ENCODE measurements at places on chromosomes 6 and 20.

DNA sequence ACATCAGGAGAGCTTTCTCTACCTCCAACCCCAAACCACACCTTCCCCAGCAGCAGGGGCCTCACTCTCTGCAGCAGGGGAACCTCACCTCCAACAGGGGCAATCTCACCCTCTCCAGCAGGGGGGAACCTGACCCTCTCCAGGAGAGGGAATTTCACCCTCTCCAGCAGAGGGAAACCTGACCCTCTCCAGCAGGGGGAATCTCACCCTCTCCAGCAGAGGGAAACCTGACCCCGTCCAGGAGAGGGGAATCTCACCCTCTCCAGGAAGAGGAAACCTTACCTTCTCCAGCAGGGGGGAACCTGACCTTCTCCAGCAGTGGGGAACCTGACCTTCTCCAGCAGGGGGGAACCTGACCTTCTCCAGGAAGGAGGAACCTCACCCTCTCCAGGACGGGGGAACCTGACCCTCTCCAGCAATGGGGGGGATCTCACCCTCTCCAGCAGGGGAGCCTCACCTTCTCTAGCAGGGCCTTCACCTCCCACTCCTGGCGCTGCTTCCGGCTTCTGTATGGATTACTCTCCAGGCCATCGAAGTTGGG lies 3.1 kb downstream of the B3GALT4 start:
- no peak for DNase-seq

DNA sequence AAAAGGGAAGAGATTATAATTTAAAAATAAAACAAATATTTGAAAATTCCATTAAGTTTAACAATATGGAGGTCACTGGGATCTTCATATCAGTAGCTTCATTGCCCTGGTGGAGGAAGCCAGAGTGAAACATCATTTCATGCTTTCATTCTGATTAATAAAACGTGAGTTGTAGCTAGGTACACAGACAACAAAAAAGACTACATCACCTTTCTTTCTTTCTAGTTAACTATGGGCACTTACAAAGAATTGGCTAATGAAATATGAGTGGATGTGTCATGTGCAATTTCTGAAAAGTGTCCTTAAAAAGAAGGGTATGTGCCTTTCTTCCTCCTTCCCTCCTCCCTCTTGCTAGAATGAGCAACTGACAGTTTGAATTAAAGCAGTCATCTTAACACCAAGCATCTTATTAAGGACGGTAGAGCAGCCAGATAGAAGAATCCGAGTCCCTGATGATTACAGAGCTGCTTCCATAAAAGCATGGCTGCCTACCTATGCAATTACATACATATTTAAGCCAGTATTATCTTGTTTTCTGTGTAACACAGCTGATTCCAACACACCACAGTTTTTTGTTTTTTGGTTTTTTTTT lies 3.4 kb downstream of the SERAC1 start:
- no peak for DNase-seq

GRCh38 chr6:34556031-34556471 lies at the start of gene SPDEF:
SPDEF (minus strand) TSS chr6:34556329; CDS start chr6:34544455, 11,874 bp downstream.
- DNase-seq = no peak

DNA sequence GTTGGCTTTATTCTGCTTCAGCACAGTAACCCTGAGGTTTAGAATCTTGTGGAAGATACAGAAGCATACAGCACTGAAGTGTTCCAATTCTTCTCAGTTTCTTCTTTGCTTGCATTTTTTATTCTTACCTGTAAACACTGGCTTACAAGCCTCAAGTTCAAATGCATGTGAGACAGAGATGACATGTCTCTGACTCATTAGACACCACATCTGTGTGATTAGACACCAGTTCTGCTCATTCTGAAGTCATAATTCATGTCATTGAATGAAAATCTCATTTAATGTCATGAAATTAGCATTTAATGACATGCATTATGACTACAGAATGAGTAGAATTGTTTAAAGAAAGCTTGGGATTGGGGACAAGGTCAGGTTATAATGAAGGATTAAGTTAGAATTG lies 5.8 kb downstream of the GZF1 start:
- DNase-seq = no peak

GRCh38 chr20:3166913-3167342 lies 6.4 kb downstream of the LZTS3 start:
- DNase-seq = no peak

GRCh38 chr6:159110013-159110412 lies 59.2 kb upstream of the FNDC1 start:
- no peak for DNase-seq

GRCh38 chr6:133594652-133595110 lies 294.2 kb upstream of the TCF21 start:
- DNase-seq = no peak

DNA sequence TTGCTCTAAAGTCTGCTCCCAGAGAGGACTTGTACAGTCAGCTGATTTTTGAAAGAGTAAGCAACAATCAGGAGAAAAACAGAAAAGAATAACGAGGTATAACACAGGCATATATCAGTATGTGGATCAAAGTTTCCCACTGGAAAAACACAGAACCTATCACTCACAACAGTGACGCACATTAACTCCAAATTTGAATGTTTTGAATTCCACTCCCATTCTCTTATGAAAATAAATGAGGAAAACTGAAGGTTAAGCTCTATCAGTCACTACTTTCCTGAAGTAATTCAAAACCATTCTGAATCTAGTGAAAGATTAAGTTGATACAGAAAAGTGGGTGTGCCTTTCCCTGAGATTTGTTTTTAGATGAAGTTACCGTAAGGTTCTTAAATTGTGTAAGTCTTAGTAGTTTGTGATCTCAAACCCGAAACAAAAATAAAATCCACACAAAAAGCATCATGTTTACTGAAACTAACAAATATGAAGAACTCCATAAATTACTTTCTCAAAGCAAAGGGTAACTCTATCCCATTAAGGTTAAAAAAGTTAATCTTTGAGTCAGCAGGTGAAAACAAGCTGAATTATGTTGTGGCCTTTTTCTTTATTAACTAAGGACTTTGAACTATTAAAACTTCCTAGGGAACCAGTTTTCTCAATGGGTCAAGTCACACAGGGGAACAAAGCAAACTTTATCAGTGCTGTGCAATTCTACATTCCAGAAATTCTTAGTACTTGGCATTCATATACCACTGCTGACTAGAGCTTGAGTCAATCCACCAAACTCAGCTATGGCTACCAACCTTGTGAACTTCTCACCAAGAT lies 115.7 kb downstream of the OGFRL1 start:
- DNase-seq = no peak

DNA sequence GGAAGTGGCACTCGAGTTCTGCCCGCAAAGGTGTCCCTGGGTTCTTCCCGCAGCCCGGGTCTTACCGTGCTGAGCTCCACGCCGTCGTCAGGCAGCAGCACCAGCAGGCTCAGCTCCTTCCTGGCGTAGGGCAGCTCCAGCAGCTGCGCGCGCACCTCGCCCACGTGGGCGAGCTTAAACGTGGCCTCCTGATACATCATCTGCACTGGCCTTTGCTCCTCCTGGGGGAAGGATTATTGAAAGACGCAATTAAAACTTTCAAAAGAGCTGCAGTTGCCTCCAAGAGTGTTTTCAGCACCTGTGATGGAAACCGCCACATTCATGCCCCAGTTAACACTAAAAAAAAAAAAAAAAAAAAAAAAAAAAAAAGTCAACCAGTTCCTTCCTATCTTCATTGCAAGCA lies 11.3 kb downstream of the SERPINB9 start:
- peak; percentile 66 for DNase-seq

DNA sequence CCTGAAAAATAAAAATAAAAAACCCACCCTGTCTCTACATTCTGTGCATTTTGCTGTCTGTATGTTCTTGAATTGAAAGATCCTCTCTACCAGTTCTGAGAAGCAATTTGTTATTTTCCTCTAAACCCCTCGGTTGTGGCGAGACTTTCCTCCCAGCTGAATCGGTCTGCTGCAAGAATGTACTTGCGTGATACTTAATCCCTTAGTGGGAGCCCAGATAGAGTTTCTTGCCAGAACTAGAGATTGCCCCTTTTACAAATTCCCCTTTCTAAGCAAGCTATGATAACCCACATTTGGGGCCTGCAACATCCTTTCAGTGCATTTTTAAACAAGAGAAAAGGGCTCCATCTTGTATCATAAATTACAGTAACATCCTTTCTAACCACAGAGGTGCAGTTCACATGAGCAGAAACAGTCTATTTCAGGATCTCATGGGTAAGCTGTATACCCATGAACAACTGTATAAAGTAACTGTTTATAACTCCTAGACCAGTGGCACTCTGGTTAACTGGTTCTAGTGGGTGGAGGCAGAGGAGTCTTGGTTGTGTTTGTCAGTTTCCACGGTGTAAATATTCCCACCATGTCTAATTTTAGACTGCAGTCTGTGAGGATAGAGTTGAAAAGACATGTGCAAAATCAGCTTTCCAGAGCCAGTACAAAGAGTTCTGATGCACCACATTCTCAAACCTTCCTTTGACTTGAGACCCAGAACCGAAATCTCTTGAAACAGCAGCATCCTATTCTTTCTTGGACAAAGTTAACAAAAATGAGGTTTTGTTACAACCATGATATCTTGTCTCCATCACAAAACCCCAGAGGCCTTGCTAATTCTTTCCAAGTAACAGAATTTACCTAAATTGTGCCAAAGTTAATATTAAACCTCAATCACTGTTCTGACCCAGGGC lies 113.1 kb upstream of the ZNF217 start:
- DNase-seq = peak; percentile 45

- DNase-seq = no peak
These were observed 4.6 kb downstream of the SLC17A2 start for GRCh38 chr6:25925876-25926275.

GRCh38 chr6:125014661-125014957 lies 52.4 kb downstream of the RNF217 start:
- DNase-seq = no peak

DNA sequence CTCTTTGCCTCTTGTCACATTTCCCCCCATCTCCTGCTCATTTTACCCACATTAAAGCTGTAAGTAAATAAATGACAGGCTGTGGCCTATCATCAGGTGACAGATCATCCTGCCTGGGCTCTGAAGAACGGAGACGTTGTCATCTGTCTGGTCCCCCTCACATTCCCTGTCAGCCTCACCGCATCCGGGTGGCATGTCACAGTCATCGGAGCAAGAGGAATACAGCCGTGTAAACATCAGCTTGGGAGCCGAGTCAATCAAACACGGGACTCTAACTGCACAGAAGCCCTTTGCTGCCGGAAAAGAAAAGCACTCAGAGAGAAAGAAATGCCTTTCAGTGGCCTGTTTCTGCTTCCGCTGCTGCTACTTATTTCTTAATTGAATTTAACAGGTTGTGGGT lies 371.9 kb upstream of the ID4 start:
- no peak for DNase-seq

- DNase-seq = no peak
These were observed 295.5 kb upstream of the HS3ST5 start for GRCh38 chr6:114638341-114638740.

GRCh38 chr6:4581468-4582385 lies 194.5 kb upstream of the CDYL start:
- no peak for DNase-seq

DNA sequence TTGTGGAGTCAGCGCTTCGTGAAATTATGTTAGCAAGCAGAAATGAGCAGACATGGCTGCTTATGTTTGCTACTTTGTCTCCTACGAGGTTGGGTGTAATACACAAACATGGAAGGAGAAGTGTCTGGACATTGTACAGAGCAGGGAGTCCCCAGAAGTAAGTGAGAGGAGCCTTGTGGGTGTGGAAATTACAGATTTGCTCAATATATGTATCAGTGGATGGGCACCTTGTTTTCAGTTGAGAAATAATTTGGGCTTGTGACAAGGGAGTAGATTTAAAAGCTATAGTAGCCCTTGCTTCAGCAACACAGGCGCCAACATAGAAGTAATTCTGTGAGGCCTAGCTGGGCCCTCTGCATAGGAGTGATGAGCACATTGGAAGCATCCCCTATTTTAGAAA lies 49.2 kb downstream of the HECA start:
- no peak for DNase-seq

DNA sequence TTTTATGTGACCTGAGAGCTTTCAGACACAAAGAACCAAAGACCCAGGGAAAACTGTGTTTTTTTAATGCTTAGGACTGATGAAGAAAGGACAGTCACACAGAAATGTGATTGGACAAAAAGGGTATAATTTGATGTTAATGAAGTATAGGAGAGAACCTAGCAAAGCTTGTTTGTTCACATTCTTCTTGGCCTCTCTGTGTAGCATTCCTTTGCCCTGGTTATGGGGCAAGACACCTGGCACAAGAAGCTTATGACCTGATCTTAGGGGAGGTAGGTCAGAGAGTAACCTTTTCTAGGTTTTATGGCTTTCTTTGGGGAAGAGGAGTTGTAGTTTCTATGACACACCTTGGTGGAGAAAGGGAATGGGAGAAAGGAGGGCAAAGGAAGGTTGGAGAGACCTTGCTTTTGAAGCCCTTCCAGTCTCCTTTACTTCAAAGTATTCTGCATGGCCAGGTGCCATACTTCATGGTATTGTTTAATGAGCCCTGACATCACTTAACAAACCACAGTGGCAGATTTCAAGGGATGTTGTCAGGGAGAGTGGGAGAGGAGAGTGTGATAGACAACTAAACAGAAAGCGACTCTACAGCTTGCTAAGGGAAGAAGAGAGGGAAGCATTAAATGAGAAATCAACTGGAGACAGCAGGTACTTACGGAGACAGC lies 701.8 kb upstream of the FLRT3 start:
- DNase-seq = no peak

GRCh38 chr6:127207591-127208120 lies 59.0 kb upstream of the RNF146 start:
- DNase-seq = no peak

DNA sequence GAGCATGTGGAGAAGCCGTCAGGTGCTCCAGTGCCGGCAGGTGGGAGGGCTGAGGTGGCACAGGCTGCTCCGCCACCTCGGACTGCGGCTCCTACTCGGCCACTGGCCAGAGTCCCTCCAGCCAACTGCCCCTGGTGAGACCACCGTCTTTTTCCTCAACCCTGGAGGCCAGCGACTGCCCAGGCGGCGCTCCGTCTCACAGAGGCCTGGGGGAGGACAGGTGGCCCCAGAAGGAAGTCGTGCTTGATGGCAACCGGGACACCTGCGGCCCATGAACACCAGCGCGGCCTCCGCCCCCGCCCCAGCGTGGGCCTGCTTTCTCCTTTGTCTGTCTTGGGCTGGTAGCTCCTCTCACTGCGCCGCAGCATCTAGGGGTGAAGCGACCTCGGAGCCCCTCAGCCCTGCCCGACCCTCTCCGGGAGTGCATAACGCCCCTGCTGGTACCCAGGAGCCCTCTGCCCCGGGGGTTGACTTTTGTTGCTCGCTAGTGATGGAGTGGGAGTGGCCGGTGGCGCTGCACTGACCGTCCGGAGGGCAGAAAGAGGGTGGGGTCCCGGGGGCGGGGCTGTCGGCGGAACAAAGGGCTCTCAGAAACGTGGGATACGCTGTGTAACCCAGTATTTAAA lies 706 bp upstream of the TUBB2B start:
- no peak for DNase-seq

DNA sequence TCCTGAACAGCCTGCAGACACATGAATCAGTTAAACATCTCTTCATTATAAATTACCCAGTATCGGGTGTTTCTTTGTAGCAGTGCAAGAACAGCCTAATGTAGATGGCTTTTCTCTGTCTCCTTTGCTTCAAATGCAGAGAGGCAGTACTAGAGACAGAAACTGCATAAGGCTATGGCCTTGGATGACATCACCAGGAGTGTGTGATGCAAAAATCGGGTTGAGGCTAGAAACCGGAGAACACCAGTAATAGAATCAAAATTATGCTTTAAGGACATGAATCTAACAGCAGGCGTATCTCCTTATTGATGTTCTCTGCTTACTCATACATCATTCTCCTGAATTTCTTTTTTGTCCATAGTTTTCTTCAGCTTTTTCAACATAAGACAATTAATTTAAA lies 49.3 kb upstream of the FLRT3 start:
- no peak for DNase-seq

Data from left hindlimb (tissue), 1 donor.